ENCODE measurements at places on chromosomes 2 and 18.

DNA sequence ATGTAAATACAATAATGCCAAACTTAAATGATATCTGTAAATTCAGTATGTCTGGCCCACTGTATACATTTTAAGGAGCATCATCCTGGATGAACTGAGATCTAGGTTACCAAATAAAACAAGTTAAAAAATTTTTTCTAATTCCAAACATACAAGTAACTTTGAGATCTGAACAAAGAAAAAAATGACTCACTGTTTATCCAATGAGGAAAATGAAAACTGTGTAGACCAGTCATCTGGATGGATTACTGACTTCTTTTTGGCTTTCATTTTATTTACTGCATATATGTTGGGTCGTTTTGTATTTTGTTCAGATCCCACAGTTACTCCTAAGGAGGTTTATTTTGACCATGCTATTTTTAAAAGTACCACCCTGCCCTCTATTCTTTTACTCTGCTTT is 189.8 kb downstream of the RBM43 start:
- DNase-seq, result no peak

DNA sequence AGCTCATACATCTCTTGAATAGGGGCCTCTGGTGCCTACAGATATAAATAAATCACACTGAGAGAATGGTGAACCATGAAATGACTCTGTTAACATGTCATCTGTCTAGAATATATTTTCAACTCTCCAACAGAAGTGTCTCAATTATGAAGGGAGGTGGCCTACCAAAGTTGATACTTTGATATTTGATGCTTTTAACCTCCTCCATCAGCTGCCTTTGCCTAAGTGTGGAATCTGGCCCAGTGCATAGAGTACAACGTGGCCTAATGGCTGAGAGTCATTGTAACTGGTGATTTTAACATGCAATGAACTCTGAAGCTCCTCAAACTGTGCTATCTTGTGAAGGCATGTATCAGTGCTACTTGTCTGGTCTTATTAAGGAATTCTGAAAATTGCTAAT is 93.4 kb downstream of the MYO3B start:
- DNase-seq, result no peak

- peak; percentile 48 for DNase-seq
These were observed 70.8 kb downstream of the RAPGEF4 start for GRCh38 chr2:172806493-172806892.

DNA sequence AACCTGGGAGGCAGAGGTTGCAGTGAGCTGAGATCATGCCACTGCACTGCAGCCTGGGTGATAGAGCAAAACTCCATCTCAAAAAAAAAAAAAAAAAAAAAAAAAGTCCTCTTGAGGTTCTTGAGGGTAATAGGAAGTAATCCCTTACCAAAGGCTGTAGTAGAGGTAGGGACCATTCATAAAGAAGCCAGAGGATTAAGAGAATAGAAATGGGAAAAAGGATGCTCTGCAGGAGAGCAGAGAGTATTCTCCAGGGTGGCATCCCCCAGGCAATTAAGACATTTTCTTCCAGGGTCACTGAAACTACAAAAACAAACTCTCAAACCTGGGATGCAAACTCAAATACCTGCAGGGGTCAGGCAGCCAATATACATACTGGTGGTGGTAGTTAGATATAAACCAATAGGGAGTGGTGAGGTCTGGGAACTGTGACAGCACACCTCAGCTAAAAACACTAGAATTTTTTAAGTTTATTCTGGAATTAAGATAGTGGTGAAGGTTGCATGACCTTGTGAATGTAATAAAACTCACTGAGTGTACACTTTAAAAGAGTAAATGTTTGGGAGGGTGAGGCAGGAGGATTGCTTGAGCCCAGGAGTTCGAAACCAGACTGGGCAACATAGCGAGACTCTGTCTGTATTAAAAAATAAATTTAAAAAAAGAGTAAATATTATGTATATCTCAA is 24.7 kb downstream of the RAPH1 start:
- no peak for DNase-seq

- no peak for DNase-seq
These were observed 40.0 kb upstream of the STPG4 start for GRCh38 chr2:47195148-47195547.

GRCh38 chr18:22813648-22814328 is 119.3 kb upstream of the RBBP8 start:
- DNase-seq, result peak; percentile 50

- DNase-seq, result no peak
These were observed 14.2 kb upstream of the EXOC6B start for GRCh38 chr2:72840066-72840465.

GRCh38 chr2:203688798-203689197 is 17.6 kb upstream of the CD28 start:
- DNase-seq, result peak; percentile 80

DNA sequence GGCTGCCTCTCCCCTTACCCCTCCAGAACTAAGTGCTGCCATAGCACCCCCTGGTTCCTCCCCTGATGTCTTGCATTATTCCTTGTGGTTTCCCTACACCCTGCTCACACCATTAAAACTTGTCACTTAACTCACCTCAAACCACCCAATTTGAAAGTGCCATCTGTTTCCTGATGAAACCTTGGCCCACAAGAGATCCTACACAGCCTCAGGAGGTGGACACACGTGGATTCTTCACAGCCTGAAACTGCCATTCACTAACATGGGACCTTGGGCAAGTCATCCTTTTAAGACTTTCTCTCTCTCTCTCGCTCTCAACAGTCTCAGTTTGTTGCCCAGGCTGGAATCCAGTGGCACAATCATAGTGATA is 27.5 kb upstream of the FAM124B start:
- DNase-seq, result no peak

Measured in GM12865 (cell line).